ENCODE measurements at places on chromosomes 6 and 20.
A peak's percentile ranks its signal among the peaks of the same experiment; 100 is the strongest.

DNA sequence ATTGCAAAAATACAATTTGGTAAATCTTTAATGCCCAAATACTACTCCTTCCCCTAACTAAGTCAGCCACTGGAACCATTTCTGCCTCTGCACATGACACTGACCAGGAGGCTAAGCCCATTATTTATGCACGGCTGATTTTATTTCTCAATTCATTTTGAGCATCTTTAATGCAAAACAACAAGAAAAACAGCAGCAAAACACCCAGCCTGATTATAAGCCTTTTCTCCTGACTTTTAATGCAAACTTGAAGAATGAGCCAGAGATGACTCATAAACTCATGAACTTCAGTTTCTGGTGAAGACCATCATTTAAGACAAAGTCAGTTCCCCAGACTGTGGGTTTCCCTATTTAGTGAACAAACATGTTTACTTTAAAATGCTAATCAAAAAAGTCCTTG, 51.6 kb downstream of the CYP24A1 start:
- DNase-seq, result peak; percentile 61

GRCh38 chr6:113588646-113589045, 268.5 kb upstream of the MARCKS start:
- DNase-seq, result no peak

- DNase-seq, result no peak
These were observed 35.1 kb downstream of the MGME1 start for GRCh38 chr20:18003897-18004296.

GRCh38 chr6:158556113-158556512, 3.8 kb upstream of the TMEM181 start:
- DNase-seq, result no peak

DNA sequence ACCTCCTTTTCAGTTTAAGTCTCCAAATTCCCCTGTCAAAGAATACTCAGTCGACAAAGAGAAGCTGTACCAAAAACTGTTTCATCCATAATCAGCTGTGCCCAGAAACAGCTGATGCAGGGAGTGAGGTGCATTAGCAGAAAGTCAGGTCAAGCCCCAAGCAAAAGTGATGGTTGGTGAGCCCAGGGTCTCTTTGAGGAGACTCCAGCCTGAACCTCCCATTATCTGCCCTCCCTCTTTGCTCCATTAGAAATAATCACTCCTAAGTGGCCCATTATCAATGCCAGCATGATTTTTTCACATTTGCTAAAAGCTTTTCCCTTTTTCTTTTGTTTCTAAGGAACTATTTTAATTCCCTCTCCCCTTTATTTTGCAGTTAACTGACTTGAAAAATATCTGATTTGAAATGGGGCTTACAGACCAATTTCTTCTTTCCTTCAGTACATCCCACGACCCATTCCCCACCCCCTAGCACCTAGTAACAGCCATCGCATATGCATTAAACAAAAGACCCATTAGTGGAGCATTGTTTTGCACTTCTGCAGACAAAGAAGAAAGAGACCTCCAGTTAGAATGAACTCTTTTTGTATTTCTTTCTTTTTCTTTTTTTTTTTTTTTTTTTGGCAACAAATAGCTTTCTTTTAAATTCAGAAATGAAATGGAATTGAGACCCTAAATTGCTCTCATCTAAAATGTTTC, 257.0 kb downstream of the GRIK2 start:
- DNase-seq, result no peak

DNA sequence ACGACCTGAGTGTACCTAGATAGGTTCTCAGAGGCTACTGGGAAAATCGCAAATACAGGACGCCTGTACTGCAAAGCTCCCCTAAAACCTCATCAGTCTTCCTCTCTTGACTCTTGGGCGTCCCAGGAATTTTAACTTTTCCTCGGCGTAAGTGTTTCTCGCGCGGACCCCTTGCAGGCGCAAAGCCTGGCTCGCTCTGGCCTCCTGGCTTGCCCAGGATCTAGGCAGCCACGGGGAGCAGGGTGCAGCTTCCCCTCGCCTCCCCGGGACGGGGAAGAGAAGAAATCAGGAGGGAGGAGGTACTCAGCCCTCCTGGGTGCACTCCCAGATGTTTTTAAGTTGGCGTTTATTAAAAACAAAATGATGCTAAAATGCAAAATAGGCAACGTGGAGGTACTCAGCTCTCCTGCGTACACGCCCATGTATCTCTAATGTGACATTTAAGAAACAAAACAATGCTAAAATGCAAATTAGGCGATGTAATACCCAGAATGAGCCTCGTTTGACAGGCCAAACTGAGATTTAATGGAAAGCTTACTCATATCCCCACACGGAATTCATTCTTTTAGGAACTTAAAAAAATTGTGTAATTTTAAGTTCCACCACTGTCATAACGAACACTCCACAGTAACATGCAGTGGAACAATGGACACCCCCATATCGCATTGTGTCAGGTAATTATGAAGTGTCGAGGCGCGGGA, 1.6 kb upstream of the SOBP start:
- DNase-seq, result no peak

DNA sequence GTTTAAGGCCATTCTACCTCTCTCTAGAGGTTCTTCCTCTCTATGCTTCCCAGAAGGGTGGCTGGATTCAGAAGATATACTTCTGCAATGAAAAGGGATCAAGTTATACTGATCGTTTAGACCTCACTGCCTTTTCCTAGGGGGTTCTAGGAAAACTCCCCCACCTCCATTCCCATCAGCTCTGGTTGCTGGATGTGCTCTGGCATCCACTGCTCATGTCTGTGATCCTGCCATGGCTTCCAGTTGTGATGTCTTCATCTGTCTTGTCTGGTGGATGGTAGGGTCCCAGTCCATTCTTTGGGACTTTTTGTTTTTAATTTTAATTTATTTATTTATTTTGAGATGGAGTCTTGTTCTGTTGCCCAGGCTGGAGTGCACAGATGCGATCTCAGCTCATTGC, 118.4 kb downstream of the BTBD3 start:
- no peak for DNase-seq

DNA sequence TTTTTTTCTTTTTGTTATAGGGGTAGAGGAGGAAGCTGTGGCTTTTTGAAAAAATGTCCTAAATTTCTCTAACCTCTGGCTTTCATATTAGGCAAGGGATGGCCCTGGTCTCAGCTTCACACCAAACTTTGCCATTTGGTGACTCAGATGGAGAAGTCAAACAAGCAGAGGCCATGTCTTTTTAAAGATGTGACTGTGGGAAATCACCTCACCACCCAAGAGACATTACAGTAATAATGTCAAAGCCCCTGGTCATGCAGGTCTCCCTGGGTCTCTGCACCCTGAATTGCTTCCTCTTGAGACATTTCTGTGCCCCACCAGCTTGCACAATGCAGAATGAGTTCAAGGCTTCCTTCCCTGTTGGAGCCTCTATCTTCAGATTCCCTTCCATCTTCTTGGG, 39.5 kb upstream of the ADGRF5 start:
- DNase-seq, result no peak

DNA sequence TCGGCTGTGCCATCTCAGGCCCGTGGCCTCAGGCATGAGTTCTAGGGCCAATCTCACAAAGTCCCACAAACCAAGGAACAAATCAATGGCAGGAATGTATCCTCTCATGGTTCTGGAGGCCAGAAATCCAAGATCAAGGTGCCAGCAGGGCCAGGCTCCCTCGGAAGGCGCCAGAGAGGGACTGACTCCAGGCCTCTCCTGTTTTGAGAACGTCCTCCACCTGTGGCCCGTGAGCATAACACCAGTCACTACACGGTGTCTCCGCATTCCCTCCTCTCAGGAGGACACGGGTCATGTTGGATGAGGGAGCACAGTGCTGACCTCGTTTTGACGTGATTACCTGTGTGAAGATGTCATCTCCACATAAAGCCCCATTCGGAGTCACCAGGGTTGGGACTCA, 45.0 kb upstream of the SMOC2 start:
- DNase-seq, result no peak

- DNase-seq, result no peak
These were observed 1.4 kb upstream of the MANBAL start for GRCh38 chr20:37288091-37288490.

GRCh38 chr6:141443668-141444289, 688.9 kb upstream of the GJE1 start:
- DNase-seq, result no peak

DNA sequence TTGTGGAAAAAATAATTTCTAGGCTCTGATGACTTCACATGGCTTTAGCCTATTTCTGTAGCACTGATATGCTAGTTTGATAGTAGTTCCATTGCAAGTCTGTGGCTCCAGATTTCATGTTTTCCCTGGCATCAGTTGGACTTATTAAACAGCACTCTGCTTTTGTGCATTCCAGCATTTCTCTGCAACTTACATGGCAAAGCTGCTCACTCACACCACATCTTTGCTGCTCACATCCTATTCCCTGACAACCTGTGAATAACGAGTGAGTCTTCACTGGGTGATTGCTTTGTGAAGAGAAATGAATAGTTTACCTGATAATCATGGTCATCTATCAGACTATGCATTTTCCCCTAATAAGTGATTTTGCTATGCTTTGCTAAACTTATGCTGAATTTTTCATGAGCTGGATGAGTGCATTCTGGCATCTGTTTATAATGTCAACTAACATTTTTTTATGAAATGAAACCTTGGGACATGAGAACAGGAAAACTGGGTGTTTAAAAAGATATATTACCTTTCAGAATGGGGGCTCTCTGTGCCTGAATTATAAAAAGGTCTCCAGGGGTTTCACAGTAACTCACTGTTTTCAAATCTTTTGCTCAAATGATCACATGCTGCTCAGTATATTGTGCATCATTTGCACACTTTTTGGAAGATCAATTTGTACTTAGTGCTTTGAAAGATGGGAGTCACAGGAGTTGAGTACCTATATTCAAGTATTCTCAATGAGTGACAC, 301.8 kb downstream of the TBC1D32 start:
- DNase-seq, result no peak

- DNase-seq, result no peak
These were observed 78.5 kb downstream of the SSR1 start for GRCh38 chr6:7234547-7234946.

DNA sequence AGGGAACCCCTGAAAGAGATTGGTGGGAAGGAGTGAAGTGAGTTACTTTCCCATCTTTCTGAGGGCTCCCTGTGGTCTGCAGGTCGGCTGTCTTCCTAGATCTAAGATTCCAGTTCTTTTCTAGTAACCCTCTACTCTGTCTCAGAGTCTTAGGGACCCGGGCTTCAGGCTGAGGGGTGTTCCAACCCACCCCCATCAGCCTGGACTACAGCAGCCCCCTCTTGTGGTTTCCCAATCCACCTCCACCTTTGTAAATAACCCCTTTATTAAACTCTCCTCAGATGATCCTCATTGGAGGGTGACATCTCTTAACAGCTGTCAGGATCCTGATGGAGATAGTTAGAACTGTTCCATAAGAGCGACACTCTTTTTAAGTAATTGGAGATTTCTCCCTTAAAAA, 300.4 kb downstream of the LRFN2 start:
- no peak for DNase-seq

- no peak for DNase-seq
These were observed 132.5 kb downstream of the ZFAND3 start for GRCh38 chr6:37952027-37952426.

DNA sequence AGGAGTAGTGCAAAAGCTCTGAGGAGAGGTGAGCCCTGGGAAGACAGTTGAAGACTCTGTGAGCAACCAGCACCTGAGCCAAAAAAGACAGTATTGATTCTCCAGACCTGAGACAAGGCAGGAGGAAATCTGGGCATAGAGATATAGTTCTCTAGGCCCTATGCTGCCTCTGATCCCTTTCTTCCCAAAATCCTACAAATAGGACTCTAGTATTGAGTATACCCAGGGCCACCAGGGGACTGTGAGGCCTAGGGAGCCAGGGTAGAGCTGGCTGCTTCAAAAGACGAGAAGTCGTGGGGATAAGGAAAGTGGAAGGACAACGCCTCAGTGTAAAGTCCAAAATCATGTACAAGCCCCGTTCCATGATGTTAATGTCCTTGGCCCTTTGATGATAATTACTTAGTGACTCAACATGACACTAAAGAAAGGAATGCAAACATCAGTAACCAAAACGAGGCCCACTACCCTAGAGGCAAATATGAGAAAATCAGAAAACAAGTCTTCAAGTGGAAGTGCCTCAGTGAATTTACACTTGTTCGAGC, 197.3 kb upstream of the PROKR2 start:
- no peak for DNase-seq
